ENCODE measurements at places on chromosomes 5 and 9.

GRCh38 chr5:143133721-143134120 lies 269.8 kb downstream of the NR3C1 start:
- no peak for DNase-seq

- no peak for DNase-seq
These were observed 93.3 kb upstream of the BOD1 start for GRCh38 chr5:173709761-173710160.

DNA sequence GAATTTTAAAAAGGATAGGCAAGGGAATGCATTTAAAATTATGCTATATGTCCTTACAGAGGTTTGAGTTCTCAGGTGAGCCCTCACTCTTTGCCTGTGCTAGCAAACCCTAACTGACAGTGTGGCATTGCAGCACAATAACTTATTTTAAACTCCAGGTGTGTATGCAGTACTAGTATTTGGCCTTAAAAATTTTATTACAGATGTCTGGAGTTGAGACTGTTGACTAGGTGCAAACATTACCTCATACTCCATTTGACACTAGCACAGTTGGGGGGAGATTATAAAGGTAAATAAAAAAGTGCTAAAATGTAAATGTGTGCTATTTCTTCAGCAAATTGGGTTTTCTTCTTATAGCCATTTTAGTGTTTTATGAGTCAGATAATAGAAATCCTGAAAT lies 407.7 kb downstream of the SH3GL2 start:
- no peak for DNase-seq

GRCh38 chr5:35461530-35461929 lies 156.1 kb upstream of the SPEF2 start:
- DNase-seq = no peak

DNA sequence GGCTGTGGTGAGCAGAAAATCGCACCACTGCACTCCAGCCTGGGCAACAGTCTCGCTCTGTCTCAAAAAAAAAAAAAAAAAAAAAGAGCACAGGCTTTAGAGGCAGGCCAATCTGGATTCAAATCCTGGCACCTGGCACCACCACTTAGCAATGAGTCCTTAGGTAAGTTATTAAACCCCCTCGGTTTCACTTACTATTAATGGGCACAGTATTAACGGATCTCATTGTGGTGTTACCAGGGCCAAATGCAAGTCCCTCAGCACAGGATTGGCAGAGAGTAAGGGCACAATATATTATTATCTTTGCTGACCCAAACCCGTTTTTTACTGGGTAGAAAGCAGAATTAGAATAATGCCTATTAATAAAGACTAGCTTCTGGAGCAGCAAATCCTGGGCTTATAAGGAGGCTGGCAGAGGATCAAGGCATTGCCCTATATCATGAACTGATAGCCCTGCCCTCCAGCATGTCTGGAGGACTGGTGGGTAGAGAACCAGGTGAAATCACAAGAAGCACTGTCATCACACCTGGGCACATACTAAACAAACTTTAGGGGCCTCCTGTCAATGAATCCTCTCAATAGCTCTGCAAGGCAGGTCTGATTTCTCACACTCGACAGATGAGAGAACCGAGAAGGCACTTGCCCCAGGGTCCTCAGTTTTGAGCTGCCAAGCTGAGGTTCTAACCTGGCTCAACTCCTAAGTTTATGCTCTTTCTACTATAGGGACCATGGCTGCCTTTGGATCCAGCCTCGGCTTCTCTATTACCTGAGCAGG lies 17.7 kb downstream of the PCDHGC5 start:
- DNase-seq = no peak

Data from adipocyte (in vitro differentiated cells).